ENCODE measurements at places on chromosomes 4 and X.

DNA sequence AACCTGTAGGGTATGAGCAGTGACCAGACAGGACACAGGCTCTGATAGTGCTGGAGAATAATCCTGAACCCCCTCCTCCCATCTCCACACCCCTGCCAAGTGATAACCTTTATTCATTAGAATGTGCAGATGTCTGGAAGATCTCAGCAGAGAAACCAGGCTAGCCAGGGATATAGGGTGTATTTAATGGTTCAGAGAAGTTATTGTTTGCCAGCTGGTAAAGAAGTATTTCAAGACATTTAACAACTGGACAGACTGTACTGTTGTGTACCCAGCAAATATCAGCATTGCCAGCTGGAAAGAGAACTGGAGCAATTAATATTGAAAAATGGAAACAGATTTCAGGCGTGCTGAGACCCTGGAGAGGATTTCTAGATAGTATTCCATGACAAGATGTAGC, 94.5 kb downstream of the RASGEF1B start:
- no peak for DNase-seq

DNA sequence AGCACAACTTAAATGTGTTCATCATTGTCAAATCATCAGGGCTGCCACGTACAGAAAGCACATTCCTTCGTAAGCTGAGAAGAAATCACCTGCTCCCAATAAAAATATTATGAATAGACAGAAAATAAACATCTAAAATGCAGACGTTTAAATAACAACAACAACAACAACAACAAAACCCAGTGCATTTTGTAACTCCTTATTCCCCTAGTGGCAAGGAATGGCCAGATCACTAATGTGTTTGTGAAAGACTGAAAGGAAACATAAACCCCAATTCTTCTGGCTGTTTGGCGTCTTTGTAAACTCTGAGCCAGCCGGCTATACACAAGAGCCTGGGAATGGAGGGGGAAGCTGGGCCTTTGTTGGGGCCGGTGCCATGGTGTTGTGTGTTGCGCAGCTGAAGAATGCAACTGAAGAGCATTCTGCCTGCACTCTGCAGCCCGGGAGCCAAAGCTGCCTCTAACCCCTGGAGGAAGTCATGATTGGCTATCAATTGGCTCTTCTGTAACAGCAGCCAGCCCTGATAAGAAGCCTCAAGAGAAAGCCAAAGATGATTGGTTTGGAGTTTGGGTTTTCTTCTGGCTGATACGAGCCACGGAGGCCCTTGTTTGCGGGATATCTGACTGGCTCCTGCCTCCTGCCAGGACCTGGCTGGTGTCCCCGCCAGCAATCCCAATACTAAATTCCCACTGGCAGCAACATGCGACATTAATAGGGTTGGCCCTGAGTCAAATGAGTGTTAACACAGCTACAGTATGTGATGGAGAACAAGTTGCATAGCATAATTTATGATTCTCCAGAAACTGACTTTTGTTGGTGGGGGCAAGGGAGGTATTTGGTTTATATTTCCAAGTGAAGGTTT, 89.7 kb upstream of the TFDP3 start:
- no peak for DNase-seq

DNA sequence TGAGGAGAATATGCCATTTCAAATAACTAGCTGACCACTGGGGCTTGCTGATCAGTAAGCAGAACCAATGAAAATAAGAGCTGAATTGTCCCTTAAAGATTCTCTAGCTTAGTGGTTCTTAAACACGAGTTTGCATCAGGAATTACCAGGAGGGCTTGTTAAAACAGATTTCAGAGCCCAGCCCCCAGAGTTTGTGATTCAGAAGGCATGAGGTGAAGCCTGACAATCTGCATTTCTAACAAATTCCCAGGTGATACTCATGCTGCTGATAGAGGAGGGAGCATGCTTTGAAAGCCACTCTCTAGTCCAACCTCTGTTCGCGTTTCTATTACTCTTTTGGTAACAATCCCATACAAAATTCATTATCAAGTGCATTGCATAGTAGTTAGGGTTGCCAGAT, 35.5 kb downstream of the DCX start:
- no peak for DNase-seq

GRCh38 chr4:40490481-40490880, 139.2 kb downstream of the RBM47 start:
- DNase-seq = no peak

DNA sequence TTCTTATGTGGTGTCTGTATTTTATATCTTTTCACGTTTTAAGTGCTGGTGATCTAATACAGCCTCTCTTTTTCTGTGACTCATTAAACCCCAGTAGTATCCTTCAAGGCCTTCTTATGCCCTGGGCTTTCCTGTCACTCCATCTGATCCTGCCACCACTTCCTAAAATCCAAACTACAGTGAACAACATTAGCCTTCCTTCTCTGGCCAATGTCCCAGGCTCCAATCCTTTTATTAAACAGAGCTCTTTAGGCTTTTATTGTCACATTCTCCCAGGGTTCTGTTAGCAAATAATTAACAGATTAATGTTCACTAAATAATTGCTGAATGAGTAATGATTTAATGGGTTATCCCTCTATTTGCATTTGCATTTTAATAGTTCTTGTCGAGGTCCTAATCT, 47.9 kb upstream of the ITM2A start:
- no peak for DNase-seq

GRCh38 chrX:7389576-7389975, 241.6 kb upstream of the PUDP start:
- DNase-seq = no peak

- DNase-seq = no peak
Observed at GRCh38 chr4:141102367-141102766, 30.9 kb downstream of the RNF150 start.

DNA sequence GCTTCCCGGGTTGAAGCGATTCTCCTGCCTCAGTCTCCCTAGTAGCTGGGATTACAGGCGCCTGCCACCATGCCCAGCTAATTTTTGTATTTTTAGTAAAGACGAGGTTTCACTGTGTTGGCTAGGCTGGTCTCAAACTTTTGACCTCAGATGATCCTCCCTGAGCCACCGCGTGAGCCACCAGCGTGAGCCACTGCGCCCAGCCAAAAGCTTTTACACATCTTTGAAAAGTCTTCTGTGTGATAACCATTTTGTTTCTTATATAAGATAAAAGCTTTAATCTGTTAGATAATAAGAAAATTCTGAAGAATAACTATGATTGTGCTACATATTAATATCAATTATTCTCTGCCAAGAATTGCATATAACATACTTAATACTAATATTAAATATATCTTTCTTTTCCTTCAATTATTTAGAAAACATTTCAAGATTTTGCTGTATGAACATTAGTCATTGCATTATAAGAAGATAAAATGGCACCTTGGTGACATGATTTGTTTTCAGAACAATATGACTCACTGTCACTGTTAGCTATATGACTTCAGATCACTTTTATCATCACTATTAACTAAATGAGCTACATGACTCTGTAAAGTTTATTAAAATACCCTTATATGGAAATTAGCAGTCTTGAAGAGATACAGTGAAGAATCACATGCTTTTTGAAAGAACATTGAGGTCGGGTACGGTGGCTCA, 33.4 kb downstream of the RUFY3 start:
- peak; percentile 21 for DNase-seq

DNA sequence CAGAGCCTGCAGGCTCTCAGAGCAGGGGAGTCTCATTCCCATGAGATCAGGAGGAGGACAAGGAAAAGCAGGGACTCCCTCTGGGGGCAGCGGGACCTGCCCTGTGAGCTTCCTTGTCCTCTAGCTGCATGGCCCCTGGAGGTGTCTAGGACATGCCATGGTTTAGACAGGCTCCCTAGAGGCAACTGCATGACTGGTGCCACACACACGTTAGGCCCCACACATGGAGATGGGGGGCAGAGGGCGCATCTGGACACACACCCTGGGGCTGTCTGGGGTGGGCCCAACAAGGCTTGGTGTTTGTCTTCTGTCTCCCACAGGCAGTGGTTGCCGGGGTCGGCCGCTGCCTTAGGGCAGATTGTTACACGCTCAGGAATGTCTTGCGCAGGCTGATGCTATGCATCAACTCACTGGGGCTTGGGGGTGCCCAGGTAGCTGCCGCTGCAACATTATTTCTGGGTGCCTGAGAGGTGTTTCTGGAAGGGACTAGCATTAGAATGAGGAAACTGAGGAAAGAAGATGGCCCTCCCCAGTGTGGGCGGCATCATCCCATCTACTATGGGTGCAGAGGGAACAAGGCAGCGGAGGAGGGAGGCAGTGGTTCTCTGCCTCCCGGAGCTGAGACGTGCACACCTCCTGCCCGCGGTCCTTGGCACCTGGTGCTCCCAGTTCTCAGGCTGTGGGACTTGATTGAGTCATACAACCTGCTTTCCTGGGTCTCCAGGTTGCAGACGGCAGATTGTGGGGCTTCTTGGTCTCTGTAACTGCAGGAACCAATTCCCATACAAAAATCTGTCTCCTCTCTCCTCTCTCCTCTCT, 32.1 kb upstream of the GPR78 start:
- DNase-seq = no peak

GRCh38 chrX:42943051-42943974, 165.3 kb upstream of the PPP1R2C start:
- DNase-seq = no peak

GRCh38 chr4:24382381-24382780, 202.0 kb downstream of the DHX15 start:
- no peak for DNase-seq

- DNase-seq = no peak
Observed at GRCh38 chrX:133726211-133726630, 259.2 kb downstream of the GPC3 start.

DNA sequence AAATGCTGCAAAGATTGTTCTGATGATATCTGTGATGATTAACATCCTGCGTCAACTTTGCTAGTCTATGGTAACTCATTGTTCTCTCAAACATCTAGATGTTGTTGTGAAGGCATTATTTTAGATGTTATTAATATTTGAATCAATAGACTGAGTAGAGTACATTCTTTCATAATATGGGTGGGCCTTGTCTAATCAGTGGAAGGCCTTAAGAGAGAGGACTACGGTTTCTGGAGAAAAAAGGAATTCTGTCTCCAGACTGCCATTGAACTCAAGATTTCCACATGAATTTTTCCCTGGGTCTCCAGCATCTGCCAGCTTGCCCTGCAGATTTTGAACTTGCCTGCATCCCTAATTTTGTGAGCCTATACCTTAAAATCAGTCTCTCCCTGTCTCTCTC, 2381.1 kb upstream of the AGA start:
- DNase-seq = no peak

GRCh38 chrX:120727911-120728310, 98.1 kb upstream of the C1GALT1C1 start:
- no peak for DNase-seq

- DNase-seq = no peak
Observed at GRCh38 chr4:83115000-83115399, 471 bp upstream of the PLAC8 start.

- DNase-seq = no peak
Observed at GRCh38 chr4:970046-970745, 3.2 kb downstream of the DGKQ start.

- DNase-seq = no peak
Observed at GRCh38 chr4:69714086-69714485, 46.3 kb downstream of the SULT1B1 start.
